ENCODE measurements at places on chromosomes 13 and 19. TPM values are rescaled to one million over a fixed set of nuclear protein-coding genes. Genes with fewer than 3 reads are reported as not detected.

GRCh38 chr19:18980432-18981020 lies 39.5 kb upstream of the HOMER3 start:
- DNase-seq: no peak

DNA sequence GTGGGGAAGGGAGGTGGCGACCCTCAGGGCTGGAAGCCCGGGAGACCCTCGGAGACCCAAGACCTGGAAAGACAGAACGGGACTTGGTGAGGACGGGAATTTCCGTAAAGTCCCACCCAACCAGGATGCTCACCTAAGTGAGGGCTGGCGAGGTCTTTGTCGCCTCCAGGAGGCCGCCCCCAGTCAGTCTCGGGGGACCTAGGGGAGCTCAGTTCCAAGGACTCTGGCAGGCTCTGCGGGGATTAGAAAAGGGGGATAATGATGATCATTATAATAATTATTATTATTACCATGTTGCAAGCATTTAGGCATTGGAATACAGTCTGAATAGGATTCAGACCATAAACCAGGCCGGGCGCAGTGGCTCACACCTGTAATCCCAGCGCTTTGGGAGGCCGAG lies 9.1 kb upstream of the HSD17B14 start:
- no peak for DNase-seq

TEX29 gene
- not detected for total RNA-seq

CYP2F1 gene
- total RNA-seq: not detected
